OCI-LY7 (cell line): ENCODE measurements at places on chromosomes 5 and 9.

DNA sequence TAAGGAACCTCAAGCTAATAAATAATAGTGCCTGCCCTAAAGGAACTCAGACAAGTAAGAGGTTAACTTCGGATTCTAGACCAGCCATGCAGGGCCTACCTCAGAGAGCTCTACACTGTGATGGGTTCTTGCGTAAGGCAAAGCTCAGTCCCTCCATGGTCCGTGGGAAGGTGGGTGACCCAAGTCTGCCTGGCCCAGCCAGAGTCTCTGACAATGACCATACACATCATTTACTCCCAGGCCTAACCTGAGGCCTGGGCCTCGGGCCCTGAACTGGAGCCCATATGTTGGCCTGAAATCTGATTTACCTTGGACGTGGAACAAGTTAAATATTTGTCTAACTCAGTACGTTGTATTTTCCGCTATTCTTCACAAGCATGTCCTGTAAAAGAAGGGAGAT is 55.1 kb downstream of the TMEM174 start:
- no peak for DNase-seq

DNA sequence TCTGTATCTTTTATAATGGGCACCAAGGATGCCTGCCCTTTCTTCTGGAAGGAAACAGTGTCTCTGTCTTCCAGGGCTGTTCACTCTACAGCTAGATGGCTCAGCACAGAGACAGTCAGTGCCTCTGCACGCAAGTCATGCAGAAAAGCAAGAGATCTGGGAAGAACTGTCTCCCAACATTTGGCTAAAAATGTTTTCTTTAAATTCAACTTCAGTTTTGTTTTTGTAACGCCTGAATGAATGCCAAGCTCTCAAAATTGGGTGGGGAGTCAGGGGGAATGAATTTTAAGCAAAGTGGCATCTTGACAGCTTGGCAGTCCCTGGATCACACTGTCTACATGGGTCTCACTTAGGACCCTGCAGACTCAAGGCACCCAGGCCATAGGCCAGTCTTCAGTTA is 12.6 kb downstream of the OLFML2A start:
- DNase-seq, result no peak

GRCh38 chr9:11039006-11039405 is 426.2 kb upstream of the PTPRD start:
- no peak for DNase-seq

- no peak for DNase-seq
Observed at GRCh38 chr5:2270467-2270866, 387.7 kb upstream of the IRX4 start.
